Tibial nerve (tissue), 4 donors: ENCODE measurements at places on chromosomes 4 and X. TPM values are rescaled to one million over a fixed set of nuclear protein-coding genes. Genes with fewer than 3 reads are reported as not detected.

- H3K4me1 ChIP-seq: no peaks in the 10 kb centered on the region
- DNase-seq: no peak
- no peak overlapping the region for H3K27ac ChIP-seq
- H3K4me3 ChIP-seq: no peak overlapping the region
Measured at GRCh38 chrX:10079231-10079630, 77.5 kb upstream of the CLCN4 start.

FSTL5 gene
- total RNA-seq: 4.8 TPM

GRCh38 chrX:153578200-153578835, 20.6 kb downstream of the CCNQ start:
- no peaks in the 10 kb centered on the region for H3K4me1 ChIP-seq
- H3K36me3 ChIP-seq: no peaks in the 10 kb centered on the region
- DNase-seq: no peak
- no peak overlapping the region for H3K27ac ChIP-seq
- H3K4me3 ChIP-seq: no peak overlapping the region
- H3K27me3 ChIP-seq: no peaks in the 10 kb centered on the region

DNA sequence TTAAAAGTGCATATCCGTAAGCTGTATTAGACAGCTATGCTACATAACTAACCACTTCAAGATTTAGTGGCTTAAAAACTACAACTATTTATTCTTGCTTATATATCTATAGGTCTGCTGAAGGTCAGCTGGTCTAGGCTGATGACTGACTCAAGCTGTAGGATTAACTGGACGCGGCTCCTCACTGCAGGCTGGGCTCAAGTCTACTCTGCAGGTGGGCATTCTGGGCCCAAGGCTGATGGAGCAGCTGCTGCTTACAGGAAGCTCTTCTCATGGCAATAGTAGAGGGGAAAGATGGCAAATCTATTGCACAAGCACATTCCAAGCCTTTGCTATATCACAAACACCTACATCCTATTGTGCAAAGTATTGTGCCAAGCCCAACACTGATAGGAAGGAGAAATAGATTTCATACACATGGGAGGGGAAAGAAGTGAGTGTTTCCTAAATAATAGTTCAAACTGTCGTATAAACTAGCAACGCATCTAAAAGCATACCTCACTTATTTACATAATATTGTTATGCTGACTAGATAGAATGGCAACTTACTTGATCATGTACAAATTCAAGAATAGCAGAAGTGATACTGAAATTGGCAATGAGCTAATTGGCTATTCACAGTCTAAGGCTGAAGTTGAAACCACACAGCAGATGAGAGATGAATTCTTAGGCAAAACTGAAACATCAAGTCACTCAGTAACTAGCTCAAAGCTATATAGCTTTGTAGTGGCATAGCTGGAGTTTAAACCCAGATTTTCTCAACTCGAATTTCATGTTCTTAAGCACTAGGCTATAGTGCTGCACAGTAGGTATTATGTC, 263.8 kb downstream of the NKX6-1 start:
- H3K27me3 ChIP-seq: no peaks in the 10 kb centered on the region
- H3K27ac ChIP-seq: no peak overlapping the region
- no peaks in the 10 kb centered on the region for H3K4me1 ChIP-seq
- no peaks in the 10 kb centered on the region for H3K36me3 ChIP-seq
- no peak for DNase-seq

DNA sequence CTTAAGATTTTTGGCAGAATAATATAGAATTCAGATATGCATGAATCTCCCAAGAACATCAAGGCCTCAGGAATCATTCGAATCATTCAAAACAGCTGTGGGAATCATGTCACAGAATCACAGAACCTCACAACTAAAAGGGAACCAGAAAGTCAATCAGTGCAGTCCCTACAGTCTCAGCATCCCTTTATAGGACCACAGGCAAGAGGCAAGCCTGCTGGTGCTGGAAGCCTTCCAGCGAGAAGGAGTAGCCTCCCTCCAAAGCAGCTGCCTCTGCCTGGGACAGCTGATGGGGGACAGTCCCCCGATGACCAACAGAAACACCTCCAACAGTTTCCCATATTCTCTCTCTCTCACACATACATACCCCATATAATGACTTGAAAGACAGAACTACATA, 20.7 kb downstream of the QDPR start:
- peaks cover 16% of the 10 kb centered on the region for H3K4me1 ChIP-seq
- H3K27ac ChIP-seq: no peak overlapping the region
- H3K27me3 ChIP-seq: no peaks in the 10 kb centered on the region
- H3K36me3 ChIP-seq: peaks cover 87% of the 10 kb centered on the region
- DNase-seq: no peak

DNA sequence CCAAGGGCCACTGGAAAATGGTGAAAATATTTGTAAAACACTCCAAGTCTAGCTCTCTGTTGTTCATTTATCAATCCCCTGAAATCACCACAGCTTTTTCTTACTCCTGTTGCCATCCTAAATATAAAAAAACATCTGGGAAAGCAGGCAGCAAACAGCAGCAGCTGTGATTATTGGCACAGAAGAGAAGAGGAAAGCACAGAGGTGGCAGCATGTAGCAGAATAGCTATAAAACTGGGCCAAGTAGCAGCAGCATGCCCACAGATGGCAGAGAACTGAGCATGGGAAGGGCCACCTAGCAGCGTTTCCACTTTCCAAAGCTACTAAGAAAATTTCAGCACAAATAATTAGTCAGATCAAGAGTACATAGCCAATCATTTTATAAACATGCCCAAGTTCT, 307.2 kb downstream of the SLC7A11 start:
- no peak for DNase-seq
- H3K27ac ChIP-seq: no peak overlapping the region
- no peaks in the 10 kb centered on the region for H3K4me1 ChIP-seq
- no peak overlapping the region for H3K4me3 ChIP-seq
- H3K36me3 ChIP-seq: no peaks in the 10 kb centered on the region
